ENCODE measurements at places on chromosomes 7 and 10.
A peak's percentile ranks its signal among the peaks of the same experiment; 100 is the strongest.

DNA sequence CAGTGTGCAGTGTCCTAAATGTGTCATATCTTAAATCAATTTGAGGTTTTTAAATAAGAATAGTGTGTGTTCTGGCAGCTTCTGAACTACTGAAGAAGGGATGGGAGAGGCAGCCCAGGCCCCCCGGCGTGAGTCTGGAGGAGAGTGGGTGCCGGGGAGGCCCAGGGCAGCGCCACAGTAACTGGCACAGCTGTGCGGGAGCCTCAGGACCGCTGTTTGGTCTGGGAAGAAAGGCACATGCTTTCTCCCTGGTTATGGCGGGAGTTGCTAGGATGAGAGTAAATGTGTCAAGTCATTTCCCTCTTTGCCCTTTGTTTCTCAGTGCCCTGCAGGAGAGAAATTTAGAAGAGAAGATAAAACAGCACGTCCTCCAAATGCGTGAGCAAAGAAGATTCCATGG, 31.9 kb upstream of the PWWP2B start:
- DNase-seq: no peak

DNA sequence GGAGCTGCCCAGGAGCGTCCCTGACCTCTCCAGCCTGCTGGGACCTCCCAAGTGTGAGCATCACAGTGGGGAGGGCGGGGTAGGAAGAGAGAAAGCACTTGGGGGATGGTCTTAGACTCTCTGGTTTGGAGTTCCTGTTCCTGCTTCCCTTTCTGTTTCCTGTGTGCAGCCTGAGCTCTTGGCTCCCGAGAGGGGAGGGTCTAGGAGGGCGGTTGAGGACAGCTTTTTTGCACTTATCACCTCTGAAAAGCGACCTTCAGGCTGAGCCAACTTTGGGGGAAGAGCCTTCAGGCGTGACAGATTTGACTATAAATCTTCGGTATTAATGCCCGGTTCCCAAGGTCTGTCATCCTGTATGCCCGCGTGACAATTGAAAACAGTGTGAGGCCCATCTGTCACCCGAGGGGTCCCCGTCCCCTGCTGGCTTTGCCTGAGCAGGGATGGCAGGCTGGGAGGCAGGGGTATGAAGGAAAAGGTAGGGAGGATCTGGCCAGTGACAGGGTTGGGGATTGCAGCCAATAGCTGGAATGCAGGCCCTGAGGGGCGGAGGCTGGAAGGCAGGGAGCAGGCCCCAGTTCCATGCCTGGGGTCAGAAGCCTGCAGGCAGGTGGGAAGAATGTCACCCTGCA, 78.6 kb downstream of the CDH23 start:
- no peak for DNase-seq

DNA sequence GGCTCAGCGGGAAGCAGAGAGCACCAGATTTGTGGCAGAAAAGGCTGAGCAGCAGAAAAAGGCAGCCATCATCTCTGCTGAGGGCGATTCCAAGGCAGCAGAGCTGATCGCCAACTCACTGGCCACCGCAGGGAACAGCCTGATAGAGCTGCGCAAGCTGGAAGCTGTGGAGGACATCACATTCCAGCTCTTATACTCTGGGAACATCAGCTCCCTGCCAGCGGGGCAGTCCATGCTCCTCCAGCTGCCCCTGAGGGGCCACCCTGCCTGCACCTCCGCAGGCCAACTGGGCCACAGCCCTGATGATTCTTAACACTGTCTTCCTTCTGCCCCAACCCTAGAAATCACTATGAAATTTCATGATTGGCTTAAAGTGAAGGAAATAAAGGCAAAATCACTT, 18.6 kb downstream of the CWF19L1 start:
- DNase-seq: no peak

DNA sequence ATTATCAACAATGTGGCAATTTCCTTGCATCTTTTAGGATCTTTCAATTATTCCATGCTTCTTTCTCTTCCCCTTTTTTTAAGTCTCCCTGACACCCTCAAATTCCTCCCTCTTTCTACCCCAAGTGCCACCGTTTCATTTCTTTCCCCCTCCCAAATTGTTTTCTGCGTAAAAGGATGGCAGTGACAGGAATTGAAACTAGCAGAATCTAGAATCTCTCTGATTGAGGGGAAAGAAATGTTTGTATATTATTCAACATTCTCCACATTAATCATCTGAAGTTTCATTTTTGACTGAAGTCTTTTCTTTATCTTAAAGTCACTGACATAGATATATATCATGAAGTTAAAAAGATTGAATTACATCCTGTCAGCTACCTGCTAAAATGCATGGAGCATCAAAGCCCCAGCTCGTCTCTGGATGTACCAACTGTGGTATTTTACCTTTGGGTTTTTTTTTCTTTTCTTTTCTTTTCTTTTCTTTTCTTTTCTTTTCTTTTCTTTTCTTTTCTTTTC, 633.5 kb downstream of the SORCS3 start:
- DNase-seq: no peak

DNA sequence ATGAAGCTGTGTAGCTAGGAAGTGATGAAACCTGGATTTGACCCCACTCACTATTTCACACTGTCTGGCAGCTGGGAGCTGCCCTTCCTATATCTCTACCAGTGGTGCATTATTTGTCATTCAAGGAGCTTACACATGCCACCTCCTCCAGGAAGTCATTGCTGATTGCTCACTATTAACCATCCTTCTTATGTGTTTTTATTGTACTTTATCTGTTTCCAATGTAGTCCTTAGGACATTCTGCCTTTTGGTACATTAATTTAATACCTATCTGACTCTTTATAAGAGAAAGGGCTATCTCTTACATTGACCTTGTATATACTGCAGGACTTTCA, 31.0 kb downstream of the HHEX start:
- no peak for DNase-seq

GRCh38 chr7:8594115-8594514, 160.7 kb downstream of the NXPH1 start:
- no peak for DNase-seq

GRCh38 chr7:27156508-27156898, at the start of gene HOXA7:
TSS of gene HOXA7 (minus strand) at chr7:27156675. CDS start at chr7:27156545, 130 bp downstream.
- no peak for DNase-seq

DNA sequence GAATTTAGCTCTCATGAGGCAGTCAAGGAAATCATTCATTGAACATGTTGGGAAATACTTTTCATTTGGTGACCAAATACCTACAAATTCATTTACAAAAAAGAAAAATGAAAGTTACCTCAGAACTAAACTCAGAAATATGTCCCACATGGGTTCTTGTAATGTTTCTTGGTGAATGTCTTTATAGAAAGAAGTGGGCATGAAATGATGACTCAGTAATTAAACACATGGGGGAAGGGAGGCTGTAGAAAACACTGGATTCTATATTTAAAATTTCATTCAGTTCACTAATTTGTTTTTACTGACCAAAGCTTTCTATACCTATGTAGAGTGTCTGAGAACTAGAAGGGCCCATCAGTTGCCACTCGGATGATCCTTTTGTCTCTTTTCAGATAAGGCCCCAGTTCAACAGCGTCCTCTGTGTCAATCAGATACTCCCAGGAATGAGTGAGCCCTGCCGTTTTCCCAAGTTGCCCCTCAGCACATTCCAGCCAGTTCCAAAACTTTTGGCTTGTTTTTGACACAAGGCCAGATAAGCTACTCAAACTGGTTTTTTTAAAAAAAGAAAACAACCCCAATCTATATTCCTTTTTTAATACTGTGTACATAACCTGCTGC, 49.3 kb upstream of the AGBL3 start:
- no peak for DNase-seq

DNA sequence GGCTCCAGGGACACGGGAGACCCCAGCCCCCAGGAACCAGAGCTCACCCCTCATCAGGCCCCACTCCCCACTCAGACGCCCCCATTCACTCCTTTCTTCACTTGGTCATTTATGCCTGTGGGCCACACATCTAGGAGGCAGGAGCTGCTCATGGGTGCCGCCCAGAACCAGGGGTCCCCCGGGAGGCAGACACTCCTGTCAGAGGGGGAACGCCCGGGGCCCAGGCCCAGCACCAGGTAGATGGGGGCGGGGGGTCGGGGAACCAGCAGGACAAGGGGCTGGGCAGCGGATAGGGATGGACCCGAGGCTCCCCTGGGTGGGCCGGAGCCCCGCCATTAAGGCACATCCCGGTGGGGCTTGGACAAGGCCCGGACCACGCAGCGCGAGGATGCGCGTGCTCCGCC, 11.8 kb downstream of the CALY start:
- no peak for DNase-seq

DNA sequence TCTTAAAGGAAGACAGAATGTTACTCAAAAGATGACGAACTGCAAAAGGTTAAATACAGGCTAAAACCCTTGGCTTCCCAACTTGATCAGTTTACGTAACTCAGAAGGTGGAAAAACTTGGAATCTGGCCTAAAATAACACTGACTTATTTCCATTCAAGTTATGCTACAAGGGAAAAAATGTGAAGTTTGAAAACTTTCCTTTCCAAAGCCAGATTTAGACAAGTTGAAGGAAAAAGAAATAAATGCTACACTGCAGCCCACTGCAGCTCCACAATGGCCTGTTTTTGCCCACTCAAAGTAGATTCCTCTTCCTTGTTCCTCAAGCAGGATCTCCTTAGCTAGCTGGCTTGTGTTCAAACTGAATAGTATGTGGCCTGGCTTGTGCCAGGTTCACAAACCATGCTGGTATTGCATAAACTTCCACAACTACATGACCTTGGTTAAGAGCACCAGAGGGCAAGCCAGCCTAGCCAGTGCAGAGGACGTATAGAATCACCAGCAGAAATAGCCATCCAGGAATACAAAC, 166.2 kb downstream of the CPEB3 start:
- no peak for DNase-seq

DNA sequence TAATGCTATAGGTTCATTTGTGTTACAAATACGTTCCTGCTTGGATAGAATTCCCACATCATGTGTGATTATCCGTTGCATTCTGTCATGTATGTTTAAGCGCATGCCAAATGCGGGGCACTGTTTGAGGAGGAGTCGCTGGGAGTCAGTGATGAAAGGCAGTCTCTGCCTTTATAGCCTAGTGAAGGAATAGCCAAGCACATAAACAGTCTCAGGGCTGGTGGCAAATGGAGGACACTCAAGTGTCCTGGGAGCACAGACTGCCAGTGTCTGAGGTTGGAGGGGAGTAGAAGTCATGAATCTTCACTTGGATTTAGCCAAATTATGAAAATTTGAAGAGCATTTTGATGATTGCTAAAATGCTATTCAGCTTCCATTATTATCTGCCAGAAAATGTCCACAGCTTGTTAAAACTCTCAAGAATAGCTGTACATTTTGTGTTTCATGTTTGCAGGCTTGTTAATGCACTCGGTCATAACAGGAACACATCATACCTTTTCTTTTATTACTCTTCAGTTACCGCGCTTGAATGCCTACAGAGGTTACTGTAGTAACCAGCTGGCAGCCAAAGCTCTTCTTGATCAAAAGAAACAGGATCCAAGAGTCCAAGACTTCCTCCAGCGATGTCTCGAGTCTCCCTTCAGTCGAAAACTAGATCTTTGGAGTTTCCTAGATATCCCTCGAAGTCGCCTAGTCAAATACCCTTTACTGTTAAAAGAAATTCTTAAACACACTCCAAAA, 41.6 kb downstream of the NET1 start:
- no peak for DNase-seq

GRCh38 chr7:66013938-66014337, 31.9 kb upstream of the GUSB start:
- no peak for DNase-seq

- DNase-seq: no peak
Measured at GRCh38 chr10:68576118-68576517, 16.0 kb downstream of the TET1 start.

DNA sequence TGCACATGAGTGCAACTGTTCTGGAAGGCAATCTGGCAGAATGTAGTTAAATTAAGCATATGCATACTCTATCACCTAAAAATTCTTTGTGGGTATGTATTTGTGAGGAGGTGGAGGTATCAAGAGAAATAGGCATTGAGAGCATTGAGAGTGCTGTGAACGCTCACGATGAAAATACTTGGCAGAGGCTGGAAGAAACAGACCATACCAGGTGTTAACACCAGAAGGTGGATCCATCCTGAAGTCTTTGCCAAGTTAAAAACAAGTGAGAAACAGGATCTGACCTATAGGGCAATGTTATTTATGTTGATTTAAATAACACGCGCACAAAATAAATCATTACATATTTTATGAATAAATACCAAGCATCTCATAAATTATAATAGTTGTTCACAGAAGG, 311.6 kb downstream of the PCLO start:
- no peak for DNase-seq

DNA sequence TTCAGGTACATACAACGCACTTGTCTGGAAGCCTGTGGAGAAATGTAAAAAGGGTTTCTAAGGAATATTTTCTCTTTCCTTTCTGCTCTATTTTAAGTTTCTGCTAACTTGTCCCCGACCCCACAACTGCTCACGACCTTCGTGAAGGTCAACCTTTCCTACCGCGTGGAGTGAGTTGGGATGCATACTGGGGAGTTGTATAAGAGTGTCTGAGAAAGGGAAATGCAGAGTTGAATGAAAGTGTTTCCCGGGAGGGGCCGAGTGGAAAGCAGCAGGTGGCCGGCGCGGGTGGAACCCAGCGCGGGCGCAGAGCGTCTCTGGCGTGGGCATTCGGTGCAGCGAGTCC, 17.9 kb upstream of the ACBD5 start:
- no peak for DNase-seq

DNA sequence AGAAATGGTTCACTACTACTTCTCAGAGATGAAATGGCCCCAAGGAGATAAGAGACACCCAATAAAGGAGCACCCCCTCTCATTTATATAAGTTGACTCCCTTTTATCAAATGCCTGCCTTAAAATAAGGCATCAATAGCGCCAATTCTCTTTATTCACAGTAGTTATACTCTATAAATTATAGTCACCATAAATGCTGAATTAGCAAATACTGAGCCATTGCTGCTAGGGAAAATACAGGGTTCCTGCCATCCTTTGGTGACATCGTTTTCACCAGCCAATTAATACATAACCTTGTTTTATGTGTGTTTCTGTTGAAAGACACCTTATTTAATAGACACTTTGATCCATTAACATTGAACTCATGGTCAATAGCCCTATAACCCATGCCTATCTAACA, 28.6 kb downstream of the DCLRE1C start:
- DNase-seq: no peak

- no peak for DNase-seq
Measured at GRCh38 chr10:118977022-118977599, 52.4 kb upstream of the NANOS1 start.

DNA sequence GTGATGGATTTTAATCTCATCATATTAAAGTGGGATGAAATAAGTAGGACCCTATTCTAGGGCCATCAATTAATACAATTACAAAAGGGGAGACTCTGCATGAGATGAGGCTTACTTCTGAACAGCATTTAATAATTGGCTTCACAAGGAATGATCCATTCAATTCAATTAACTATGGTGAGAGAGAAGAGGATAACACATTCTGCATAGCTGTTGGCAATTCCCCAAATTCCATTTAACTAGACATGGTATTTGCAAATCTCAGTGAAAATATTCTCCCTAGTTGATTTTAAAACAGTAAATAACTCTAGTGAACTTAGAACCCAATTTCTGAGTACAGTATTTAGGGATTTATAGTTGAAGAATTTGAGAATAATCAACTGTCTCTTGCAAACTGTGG, 145.3 kb downstream of the NOC3L start:
- no peak for DNase-seq

- DNase-seq: no peak
Measured at GRCh38 chr10:68086011-68086410, 10.9 kb upstream of the HERC4 start.

GRCh38 chr7:37284805-37285231, 163.8 kb downstream of the ELMO1 start:
- DNase-seq: peak; percentile 16
